ENCODE measurements at places on chromosomes 5 and 9.

DNA sequence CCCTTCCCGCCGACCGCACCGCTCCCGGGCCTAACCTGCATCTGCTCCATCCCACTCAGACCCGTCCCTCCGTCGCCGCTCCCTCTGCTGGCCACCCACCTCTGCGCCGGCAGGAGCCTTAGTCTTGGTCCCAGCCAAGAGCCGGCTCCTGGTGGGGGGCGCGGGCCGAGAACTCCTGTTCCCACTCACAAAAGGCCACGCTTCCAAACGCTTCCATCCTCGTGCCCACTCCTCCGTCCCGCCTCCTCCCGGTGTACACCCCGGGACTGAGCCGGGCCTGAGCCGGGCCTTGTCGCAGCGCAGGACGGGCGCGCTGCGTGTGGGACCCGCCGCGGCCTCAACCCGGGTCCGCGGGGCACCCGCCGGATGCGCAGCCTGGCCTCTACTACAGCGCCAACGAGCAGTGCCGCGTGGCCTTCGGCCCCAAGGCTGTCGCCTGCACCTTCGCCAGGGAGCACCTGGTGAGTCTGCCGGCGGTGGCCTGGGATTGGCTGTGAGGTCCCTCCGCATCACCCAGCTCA, 7.5 kb downstream of the ADAMTS13 start:
- DNase-seq, result no peak

DNA sequence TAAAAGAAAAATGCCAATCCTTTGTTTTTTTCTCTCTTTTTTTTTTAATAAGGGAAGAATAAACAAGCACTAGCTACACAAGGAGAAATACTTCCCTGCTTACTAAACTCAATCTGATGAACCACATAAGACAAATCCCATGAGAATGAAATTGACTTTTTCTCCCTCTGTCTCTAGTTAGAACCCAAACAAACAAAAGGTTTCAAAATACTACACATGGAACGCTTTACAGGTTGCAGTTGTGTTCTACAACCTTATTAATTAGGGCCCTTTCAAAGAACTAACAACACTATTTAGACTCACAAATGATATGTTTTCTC, 124.5 kb downstream of the PDE4D start:
- DNase-seq, result no peak

DNA sequence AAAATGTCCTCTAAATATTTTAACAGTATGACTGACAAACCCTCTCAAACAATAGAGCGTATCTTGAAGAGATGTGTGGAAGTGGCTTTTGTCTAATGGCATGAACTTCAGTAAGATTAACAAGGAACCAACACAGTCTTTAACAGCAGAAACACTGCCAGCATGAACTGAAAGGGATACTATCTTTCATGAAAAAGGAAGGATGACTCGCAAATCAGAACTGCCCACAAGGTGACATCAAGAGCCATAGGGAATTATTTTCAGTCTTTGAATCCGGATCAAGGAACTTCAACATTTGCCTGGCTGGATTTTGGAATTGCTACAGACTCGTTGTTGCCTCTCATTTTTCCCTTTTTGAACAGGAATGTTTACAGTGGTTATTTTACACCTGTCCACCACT, 5.1 kb upstream of the HEXB start:
- DNase-seq, result no peak

- DNase-seq, result no peak
Observed at GRCh38 chr9:135004772-135005171, 82.7 kb upstream of the OLFM1 start.

DNA sequence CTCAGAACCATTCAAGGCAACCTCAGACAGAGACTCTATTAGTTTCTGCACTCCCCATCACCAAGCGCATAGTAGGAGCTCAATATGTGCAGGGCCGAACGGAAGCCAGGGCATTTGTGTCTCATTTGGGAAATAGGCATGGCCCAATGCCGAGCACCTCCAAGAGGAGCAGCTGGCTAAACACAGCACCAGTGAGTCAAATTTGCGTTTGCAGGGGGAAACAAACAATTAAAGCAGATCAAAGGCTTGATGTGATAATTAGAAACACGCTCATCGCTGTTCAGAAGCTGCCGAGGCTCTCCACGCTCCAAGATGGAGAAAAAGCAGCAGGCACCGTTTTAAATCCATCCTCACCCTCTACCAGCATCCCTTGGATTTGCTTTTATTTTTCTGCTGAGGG, 225.3 kb downstream of the AGTPBP1 start:
- DNase-seq, result no peak

DNA sequence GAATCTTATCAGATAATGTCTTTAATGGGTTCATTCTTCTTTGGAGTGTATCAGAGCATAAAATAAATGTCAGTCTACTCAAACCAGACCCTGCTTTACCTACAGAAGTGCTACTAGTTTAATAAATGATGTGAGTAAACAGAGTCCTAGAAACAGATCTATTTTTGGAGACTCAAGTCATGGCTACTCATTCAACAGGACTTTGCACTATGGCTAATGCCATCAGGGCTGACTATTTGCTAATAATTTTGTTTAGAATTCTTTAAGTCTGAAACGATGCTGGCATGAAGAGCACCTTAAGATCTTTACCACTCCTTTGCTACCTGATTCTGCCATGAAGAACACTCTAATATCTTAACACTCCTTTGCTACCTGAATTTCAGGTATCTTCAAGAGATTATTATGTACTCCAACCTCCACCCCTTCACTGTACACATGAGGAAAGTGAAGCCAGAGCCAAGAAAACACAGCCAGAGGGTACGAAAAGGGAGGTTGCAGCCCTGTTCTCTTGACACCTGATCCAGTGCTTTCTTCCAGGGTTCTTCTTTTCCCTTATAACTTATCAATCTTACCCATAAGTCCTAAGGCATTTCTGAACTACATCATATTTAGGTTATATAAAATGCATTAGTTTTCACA, 62.4 kb downstream of the ZNF608 start:
- DNase-seq, result no peak

DNA sequence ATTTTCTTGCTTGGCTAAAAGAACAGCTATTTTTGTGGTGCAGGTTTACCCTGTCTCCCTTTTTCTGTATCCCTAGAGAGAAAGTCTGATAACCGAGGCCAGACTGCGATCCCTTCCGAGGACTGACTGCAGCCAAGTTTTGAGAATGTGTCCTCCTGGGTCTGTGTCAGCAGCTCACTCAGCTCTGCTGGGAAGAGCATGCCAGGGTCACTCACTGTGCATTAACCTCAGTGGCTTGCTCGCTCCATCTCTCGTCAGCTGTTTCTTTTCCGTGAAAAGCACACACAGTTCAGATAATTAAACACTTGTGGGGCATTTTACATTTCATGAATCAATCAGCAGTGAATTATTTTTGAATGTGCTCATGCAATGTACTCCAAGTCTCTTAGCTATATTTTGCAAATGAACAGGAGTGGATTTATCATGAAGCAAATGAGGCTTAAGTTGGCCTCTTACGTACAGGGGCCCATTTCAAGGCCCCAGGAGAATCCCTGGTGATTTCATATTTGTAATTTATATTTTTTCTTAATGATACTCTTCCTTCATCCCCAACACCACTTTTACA, 252.1 kb downstream of the SMARCA2 start:
- no peak for DNase-seq

- no peak for DNase-seq
Observed at GRCh38 chr5:147175516-147176097, 59.2 kb upstream of the STK32A start.

- DNase-seq, result no peak
Observed at GRCh38 chr5:107364443-107365319, 306.1 kb downstream of the EFNA5 start.

DNA sequence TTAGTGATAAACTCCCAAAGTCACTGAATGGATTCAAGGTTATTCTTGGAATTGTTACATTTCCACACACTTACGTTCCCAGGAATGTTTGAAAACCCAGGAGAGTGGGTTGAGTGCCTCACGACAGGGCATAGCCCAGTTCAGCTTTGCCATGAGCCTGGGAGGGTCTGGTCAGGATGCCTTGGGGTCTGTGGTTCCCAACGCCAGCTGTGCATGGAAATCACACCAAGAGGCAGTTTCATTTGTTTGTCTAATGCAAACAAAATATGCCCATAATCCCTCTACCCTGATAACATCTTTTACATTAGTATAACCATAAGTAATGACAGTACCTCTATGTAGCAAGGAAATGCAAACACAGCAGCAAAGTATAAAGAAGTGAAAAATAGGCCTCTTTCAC, 25.3 kb upstream of the MSX2 start:
- DNase-seq, result no peak

DNA sequence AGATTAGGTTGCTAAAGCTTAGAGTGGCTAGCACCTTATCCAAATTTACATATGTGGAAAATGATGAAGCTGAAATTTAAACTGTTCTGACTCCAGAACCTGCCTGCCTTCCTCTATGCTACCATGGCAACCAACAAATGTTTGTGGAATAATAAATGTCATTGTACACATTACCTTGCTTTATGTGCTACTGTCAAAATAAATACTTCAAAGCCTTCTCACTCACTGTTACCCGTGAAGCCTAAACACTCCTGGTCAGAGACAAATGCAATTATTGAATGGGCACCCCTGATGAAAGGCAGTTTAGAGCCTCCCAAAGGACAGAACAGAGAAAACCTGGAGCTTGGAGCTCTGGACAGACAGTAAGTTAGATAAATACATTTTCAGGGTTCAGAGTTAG, 158.6 kb downstream of the FAM114A2 start:
- DNase-seq, result no peak

GRCh38 chr9:20904995-20905394, 126.4 kb downstream of the HACD4 start:
- no peak for DNase-seq

GRCh38 chr9:122822938-122823337, 5.5 kb downstream of the PDCL start:
- no peak for DNase-seq

GRCh38 chr5:74055486-74056106, 429.6 kb downstream of the ARHGEF28 start:
- DNase-seq, result no peak

GRCh38 chr5:169300468-169301385, at the start of gene SLIT3:
TSS of gene SLIT3 (minus strand) at chr5:169301139. CDS start at chr5:169300709, 430 bp downstream.
- DNase-seq, result no peak

DNA sequence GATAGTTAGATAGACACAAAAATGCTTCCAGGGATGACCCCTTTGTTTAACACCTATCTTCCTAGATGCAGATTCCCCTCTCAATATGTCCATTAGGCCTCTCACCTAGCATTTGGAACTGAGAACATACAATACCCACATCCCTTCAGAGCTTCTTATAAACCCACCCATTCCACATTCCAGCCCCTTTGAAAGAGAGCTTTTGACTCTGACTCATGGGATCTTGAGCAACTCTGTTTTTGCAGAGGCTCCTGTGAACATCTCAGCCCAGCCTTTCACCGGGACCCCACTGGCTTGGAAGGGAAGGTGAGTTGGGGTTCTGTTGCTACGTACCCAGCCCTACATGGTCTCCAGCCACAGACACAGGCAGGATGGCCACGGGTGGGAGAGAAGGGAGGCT, 195.5 kb downstream of the FRMD3 start:
- DNase-seq, result no peak

- DNase-seq, result no peak
Observed at GRCh38 chr5:107554776-107555424, 115.8 kb downstream of the EFNA5 start.

DNA sequence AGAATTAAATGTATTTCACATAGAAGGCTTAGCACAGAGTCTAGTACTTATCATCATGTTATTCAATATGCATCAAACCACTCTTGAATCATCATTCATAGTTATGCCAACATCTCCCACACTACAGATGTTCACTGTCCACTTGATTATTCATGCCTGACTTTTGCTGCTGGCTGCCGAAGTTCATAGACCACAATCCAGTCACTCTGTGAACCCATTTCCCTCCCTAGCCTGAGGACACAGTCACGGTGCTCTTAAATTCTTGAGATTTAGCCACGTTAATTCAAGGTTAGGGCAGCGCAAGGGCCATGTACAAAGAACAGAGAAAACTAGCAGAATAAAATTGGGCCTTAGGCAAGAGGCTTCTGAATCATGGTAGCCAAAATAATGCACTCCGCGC, 32.4 kb downstream of the ABCA1 start:
- DNase-seq, result no peak

DNA sequence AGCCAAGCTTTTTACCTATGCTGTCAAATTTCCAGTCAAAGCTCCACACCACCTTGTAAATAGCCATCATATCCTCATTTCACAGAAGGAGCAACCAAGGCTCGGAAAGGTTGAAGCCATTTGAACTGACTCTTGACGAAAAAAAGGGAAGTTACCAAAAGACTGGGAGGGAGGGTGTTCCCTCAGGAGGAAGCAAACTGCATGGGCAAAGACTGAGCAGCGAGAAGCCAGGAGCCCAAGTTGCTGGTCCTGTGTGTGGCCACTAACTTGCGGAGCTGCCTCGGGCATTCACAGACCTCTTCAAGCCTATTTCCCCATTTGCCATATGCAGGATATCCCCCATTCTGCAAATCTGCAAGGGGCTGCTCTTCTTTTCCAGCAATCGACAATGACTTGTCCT, 37.4 kb downstream of the TTLL11 start:
- DNase-seq, result peak; percentile 51

GRCh38 chr5:131607903-131608540, 27.0 kb downstream of the RAPGEF6 start:
- DNase-seq, result no peak

DNA sequence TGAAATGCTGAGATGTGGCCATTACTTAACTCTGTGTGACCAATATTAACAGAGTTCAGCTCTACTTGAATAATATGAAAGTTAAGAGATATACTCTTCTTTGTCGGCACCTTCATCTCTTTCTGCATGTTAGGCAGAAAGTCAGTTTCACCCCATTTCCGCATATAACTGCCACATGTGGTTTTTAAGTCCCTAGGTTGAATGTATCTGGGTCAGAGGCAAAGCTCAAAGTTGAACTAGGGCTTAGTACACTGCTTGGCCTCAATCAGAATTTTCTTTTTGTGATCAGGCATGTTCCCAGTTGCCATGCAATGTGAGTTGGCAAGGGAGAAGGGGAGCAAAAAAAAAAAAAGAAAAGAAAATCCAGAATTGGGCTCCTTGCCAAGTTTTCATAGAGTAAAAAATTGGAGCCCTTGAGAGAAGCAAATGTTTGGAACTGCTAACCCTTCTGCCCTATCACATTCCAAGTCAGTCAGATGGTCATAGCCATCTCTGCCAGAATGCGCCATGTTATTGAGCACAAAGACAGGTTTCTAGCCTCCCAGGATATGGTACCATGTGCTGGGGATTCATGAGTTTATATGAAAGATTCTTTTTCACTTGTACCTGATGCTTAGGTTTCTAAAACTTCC, 251.2 kb upstream of the RORB start:
- no peak for DNase-seq

DNA sequence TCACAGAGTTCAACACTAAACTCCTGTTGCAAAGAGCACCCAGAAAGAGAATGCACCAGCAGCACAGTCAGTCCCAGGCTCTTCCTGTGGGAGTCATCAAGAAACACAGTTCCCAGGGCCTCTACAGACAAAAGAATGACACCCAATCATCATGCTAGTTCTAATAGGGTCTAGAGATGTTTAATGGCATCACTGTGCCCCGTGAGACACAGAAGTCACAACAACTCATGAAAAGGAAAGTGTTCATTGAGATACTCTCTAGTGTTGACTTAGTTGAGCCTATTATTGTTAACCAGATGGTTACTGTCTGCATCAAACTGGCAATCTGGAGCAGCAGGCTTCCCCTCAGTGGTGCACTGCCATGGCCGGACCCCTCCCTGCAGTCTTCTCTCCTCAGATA, 1.6 kb downstream of the KLHL3 start:
- DNase-seq, result no peak

GRCh38 chr5:38871058-38871605, 25.3 kb downstream of the OSMR start:
- no peak for DNase-seq

- DNase-seq, result no peak
Observed at GRCh38 chr9:265209-265870, 50.7 kb downstream of the DOCK8 start.
